ENCODE measurements at places on chromosomes 11 and 22.

- DNase-seq, result no peak
These were observed 149.8 kb downstream of the OR4C45 start for GRCh38 chr11:50182486-50182885.

- no peak for DNase-seq
These were observed 11.1 kb upstream of the LDLRAD3 start for GRCh38 chr11:35932681-35933319.

DNA sequence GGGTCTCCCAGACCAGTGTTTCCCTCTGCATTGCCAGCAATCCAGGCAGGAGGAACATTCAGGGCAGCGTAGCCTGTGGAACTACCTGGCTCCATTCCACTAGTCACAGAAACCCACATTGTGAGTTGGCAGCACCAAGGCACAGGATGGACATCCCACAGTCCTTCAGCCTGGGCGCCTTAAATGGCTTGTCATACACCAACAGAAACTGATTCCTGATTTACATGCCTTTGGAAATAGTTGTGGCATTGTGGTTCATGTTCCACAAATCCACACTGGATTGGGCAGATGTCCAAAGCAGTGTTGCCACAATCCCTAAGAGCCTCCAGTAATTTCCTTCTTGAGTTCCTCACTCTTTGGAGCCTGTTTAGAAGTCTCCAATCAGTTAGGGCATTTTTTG lies 225.6 kb downstream of the BLID start:
- DNase-seq, result no peak

GRCh38 chr11:67344264-67344663 lies 9.1 kb downstream of the POLD4 start:
- no peak for DNase-seq

DNA sequence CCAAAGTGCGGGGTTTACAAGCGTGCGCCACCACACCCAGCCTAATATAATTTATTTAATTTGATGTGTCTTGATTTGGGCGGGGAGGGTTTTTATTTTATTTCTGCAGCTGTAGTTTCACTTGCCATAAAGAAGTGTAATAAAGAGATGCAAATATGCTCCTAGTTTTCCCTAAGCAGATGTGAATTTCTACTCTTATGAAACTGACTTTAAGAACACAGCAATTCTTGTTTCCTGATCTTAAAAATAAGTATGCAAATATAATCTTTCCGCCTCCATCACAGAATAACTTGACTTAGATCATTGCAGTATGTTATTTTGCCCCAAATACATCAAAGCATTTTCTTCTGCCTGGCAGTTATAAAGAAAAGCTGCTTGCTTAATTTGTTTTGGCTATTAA lies 4.4 kb downstream of the SPCS2 start:
- DNase-seq, result no peak

DNA sequence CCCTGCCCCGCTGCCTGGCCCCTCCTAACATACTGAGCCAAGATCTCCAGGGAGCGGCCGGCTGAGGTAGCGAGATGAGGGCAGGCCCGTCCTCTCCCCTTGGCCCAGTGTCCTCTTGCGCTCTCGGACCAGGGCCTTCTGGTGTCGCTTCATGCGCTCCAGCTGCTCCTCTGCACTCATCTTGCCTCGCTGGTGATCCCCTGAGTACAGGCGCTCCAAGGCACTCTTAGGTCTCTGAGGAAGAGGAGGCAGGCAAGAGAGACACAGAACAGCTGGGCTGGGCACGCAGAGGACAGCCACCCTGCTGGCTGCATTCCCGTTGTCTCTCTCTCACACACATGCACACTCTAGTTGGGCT lies 50.6 kb downstream of the C11orf58 start:
- DNase-seq, result no peak

DNA sequence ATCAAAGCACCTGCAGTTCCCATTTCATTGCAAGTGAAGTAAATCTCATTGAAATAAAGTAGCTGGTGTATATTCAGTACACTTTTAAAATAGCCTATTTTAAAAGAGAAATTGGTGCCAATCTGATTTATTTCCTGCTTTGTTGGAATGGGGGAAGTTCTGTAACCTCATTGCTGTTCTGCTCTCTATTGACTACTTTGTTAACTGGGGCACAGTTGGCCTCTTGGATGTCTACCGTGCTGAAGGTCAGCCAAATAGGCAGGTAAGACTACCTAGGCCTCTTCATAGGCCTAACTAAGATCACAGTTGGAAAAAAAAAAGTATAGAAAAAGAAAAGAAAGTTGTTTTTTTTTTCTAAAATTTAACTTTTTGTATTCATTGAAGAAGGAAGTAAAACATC lies 9.2 kb downstream of the CTNND1 start:
- no peak for DNase-seq
